ENCODE measurements at places on chromosomes 16 and 17.

- no peak for DNase-seq
Observed at GRCh38 chr17:15955793-15956541, 11.0 kb downstream of the ADORA2B start.

DNA sequence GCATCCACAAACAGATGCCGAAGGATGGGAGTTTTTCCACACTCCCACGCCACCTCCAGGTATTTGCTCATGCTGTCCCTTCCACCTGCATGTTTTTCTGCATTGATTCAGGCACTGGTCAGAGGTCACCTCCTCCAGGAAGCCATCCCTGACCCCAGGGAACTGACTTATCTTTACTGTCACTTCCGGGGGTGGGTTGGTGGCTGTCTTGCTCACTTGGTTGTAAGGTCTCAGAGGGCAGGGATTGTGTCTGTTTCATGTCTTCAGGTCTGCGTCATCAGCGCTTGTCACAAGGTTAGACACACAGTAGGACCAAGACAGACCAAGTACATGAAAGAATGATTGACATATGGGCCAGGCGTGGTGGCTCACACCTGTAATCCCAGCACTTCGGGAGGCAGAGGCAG is 1.9 kb upstream of the IL4R start:
- no peak for DNase-seq

- no peak for DNase-seq
Observed at GRCh38 chr17:74165797-74166365, 37.6 kb upstream of the RPL38 start.

GRCh38 chr17:35074711-35075707 is 11.5 kb upstream of the RFFL start:
- no peak for DNase-seq

Measured in HS-5 (cell line).